ENCODE measurements at places on chromosomes 2 and 18. TPM values are rescaled to one million over a fixed set of nuclear protein-coding genes. Genes with fewer than 3 reads are reported as not detected.

The SPP2 gene
- total RNA-seq = not detected

The FTCDNL1 gene
- total RNA-seq = 2.8 TPM

The TRIM43 gene
- not detected for total RNA-seq

The EIPR1 gene
- total RNA-seq = 57.8 TPM

The MLPH gene
- total RNA-seq = 51.0 TPM

The SERPINB2 gene
- 1.3 TPM for total RNA-seq

The TBC1D8 gene
- total RNA-seq = 14.7 TPM

The CYP1B1 gene
- total RNA-seq = 14.4 TPM

The PARD3B gene
- total RNA-seq = 9.7 TPM

The EFHD1 gene
- not detected for total RNA-seq

The UGT1A7 gene
- total RNA-seq = not detected

GRCh38 chr2:189569295-189569910 lies 11.2 kb downstream of the SLC40A1 start:
- DNase-seq = peak; percentile 45

DNA sequence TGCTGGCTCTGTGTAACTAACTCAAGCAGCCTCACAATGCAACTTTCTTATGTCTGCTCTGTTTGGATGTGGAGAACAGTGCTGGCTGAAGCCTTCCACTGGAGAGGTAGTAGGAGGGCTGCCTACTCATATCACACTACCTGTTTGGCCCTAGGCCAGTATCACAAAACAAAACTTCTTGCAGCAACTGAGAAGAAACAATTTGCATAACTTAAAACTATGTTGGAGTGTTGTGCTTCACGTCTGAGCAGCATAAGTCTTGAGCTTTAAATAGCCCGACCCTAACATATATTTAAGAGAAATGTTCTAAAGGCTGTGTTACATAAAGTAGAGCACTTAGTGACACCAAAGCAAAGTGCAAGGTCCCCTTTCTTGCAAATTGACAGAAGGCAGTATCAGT lies 204.9 kb upstream of the ACVR2A start:
- DNase-seq = no peak

GRCh38 chr2:134120733-134121630 lies 132.9 kb upstream of the MGAT5 start:
- DNase-seq = peak; percentile 74

- no peak for DNase-seq
Measured at GRCh38 chr2:233201258-233202013, 50.0 kb upstream of the ATG16L1 start.

GRCh38 chr2:136985044-136985443 lies 219.7 kb downstream of the THSD7B start:
- DNase-seq = no peak

DNA sequence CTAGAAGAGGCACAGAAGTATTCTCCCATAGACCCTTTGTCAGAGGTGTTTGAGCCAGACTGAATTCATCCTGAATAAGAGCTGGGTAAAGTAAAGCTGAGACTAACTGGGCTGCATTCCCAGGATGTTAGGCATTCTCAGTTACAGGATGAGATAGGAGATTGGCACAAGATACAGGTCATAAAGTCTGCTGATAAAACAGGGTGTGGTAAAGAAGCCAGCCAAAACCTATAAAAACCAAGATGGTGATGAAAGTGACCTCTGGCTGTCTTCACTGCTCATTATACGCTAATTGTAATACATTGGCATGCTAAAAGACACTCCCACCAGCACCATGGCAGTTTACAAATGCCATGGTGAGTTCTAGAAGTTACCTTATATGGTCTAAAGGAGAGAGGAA lies 364.9 kb upstream of the TMEFF2 start:
- no peak for DNase-seq

GRCh38 chr2:2731101-2731815 lies 400.2 kb upstream of the MYT1L start:
- no peak for DNase-seq

DNA sequence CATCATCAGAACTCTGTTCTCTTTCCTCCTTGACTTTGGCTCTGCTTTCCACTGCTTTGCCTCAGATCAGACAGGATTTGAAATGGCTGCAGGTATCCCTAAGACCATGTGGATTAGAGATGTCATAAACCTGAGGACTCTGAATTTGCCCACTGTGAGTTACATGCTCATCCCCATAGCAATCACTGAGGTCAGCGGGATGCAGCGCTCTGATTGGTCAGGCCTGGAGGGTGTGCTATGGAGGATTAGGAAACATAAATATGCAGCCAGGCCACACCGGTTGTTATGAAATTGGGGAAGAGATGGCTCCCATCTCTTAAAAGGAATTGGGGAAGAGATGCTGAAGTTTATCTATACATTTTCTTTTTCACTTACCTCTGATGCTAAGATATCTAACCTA lies 73.7 kb upstream of the DNAJC10 start:
- DNase-seq = peak; percentile 50

GRCh38 chr18:22822024-22822423 lies 111.1 kb upstream of the RBBP8 start:
- DNase-seq = no peak

- peak; percentile 63 for DNase-seq
Measured at GRCh38 chr2:217326238-217327022, 466.6 kb upstream of the TNP1 start.

DNA sequence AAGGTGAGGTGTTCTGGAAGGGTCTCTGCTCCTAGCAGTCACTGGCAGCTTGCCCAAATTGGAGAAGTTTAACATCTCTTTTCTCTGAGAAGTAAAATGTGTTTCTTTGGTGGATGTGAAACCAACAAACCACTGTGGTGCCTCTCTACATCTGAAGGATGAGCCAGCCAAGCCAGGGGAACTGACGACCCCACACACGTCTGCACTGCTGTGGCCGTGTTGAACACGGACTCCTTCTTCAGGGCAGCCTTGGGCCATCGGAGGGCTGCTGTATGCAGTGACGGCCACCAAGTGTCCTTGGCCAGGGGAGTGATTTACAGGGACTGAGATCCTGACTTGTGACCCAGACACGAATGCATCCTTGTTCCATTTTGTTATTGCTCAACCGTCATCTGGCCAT lies 207.8 kb downstream of the ACKR3 start:
- DNase-seq = no peak

GRCh38 chr2:109128616-109129355 lies at the start of gene SH3RF3:
Gene SH3RF3 (plus strand): TSS chr2:109129205.
- DNase-seq = peak; percentile 61

GRCh38 chr2:213066443-213066743 lies 85.0 kb downstream of the IKZF2 start:
- DNase-seq = no peak

DNA sequence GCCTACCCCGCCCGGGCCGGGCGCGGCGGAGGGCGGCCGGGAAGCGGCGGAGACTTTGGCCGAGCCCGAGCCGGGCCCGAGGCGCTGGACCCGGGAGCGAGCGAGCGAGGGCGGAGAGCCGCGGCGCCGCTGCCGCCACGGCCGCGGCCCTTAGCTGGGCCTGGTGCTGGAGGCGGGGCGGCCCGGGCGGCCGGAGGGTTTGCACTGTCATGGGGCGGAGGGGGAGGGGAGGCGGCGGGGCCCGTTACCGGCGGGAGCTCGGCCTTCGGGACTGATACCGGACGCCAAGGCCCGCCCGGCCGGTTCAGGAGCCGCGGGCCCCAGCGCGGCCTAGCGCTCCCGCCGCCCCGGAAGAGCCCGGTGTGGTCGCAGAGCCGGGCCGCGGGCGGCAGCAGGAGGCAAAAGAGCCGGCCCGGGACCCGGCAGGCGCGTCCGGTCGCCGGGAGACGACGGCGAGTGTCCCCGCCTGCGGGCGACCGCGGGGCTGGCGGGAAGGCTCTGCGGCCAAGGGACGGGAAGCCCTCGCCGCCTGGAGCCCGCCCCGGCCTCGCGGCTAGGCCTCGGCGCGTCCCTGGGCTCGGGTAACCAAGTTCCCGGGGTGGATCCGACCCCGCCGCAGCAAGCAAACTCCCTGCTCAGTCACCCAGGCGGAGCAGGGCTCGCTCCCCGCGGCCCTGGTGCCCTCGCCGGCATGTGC lies 697 bp downstream of the KCMF1 start:
- peak; percentile 54 for DNase-seq

DNA sequence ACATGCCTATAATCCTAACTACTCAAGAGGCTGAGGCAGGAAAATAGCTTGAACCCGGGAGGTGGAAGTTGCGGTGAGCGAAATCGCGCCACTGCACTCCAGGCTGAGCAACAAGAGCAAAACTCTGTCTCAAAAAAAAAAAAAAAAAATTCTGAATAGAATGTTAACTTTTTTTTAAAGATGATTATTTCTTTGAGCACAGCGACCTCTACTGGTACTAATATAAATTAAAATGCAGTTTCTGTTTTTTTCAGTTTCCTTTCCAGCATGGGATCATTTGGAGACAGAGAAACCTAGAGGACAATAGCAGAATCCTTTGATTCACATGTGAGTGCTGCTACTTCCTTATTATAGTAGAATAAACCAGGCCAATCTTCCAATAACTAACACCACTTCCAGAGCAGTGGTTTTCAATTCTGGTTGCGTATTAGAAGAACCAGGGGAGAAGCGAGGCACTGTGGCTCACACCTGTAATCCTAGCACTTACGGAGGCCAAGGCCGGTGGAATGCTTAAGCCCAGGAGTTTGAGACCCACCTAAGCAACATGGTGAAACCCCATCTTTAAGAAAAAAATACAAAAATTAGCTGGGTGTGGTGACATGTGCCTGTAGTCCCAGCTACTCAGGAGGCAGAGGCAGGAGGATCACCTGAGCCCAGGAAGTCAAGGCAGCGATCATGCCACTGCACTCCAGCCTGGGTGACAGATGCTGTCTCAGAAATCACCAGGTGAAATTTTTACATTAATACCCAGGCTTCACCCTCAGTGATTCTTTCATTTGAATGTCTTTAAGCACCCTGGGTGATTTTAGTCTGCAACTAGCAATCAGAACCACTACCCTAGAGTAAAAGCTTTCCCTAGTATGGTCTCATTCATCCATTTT lies 10.1 kb downstream of the SRSF7 start:
- DNase-seq = peak; percentile 54

DNA sequence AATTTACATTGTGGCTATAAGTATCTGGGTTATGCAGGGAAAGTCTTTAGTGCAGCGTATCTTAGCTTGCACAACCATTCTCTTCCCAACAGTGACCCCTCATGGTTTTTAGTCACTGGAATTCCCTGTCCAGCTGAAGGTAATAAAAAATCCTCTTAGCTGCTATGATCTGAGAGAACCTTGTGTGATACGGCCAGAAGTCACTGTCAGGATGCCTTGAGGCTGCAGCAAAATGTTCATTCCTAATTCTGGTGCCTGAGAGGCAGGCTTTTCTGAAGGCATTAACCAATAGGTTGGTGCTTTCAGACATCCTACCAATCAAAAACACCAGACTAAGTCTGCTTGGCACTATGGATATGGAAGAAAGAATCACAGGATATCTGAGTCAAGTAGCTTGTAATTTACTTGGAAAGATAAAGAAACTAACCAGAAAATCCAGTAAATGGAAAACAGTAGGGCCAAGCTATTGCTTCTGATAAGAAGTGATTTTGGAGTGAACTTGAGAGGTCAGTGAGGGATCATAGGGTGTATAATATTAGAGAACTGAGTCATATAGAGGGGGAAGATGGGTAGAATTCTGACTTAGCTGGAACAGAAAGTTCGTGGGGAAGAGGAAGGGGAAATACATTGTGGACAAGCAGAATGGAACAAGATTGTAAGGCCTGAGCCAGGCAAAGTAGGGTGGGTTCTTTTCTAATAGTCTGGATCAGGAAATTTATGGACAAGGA lies 89.0 kb upstream of the SLC14A2 start:
- DNase-seq = no peak

- peak; percentile 68 for DNase-seq
Measured at GRCh38 chr18:48030616-48031480, 100.4 kb upstream of the SMAD2 start.

DNA sequence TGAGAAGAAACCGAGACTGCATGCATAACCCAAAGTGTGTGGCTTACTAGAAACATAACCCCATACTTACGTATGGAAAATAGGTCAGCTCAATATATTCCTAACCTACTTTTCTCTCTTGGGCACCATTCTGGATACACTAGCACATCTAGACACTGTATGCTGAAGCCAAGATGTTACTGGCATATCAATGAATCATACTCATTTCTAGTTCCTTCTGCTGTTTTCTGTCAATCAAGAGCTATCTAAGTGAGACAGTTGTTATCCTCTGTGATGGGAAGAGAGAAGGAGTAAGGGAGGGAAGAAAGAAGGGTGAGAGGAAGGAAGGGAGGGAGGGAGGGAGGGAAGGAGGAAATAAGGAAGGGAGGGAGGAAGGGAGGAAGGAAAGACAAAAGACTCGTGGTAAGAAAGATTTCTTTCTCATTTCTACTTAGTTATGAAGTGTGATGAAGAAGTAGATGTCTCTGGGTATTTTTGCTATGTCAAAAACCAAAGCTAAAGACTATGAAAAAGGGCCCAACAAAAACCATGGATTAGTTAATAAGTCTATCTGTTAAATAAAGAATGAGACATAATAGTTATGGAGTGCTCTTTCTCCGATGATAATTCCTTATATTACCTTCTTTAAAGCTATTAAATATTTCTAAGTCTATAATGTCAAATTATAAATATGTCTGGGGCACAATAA lies 248.4 kb downstream of the ZNF521 start:
- DNase-seq = peak; percentile 9

DNA sequence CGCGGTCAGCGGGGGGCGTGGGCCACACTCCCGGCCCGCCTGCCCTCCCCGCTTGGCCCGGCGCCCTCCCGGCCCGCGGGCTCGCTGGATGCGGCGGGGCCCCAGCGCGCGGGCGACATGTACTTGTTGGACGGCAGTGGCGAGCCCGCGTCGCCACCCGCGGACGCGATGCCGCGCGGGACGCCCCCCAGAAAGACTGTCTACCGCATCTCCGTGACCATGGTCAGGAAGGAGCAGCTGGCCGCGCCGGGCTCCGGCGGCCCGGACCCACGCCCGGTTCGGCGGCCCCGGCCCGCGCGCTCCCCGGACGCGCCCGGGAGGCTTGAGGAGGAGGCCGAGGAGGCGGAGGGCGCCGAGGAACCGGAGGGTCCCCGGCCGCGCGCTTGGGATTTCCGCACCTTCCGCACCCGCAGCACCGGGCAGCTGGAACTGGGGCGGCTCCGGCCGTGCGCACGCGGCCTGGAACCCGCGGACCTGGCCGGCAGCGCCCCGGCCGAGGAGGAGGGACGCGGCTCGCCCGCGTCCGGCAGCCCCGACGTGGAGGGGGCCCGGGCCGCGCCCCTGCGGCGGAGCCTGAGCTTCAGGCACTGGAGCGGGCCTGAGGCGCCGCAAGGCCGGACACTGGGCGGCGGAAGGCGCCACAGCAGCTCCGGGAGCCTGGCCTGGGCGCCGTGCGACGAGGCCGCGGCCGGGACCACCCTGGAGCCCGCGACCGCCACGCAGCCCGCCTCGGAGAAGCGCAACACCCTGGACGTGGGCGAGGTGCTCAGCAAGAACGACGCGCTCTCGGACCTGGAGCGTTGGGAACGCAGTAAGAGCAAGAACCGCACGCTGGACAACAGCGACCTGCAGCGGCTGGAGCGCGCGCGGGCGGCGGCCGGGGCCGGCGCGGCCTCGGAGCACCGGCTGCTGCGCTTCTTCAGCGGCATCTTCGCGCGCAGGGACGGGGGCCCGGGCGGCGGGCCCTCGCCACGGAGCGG lies 176.4 kb downstream of the AGAP1 start:
- peak; percentile 65 for DNase-seq

- no peak for DNase-seq
Measured at GRCh38 chr2:127650041-127650784, 4.3 kb downstream of the GPR17 start.
